ENCODE measurements at places on chromosomes 1 and 21. TPM values are rescaled to one million over a fixed set of nuclear protein-coding genes. Genes with fewer than 3 reads are reported as not detected.

CFAP107 gene
- polyA plus RNA-seq, result 2.8 TPM

PLA2G2F gene
- polyA plus RNA-seq, result not detected

CFAP141 gene
- 3.0 TPM for polyA plus RNA-seq

DNA sequence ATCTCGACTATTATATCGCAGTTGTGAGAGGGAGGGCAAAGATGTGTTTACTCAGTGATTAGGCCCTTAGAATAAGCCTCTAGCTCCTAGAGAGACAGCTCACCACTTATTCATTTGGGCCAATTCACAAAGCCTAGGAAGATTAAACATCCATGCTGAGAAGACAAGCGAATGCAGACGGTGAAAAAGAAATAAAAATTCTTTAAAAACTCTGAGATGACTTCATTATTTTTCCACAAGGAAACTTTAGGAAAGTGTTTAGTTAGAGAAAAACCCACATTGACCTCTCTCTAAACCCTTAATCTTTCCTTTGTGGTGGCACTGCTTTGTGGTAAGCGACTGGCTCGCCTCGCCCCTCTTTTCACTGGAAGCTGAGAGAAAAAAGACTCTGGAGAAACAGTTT is 146.8 kb upstream of the DMRTA2 start:
- no peak for DNase-seq

- no peak for DNase-seq
Measured at GRCh38 chr1:2791027-2791760, 10.3 kb downstream of the TTC34 start.

DNA sequence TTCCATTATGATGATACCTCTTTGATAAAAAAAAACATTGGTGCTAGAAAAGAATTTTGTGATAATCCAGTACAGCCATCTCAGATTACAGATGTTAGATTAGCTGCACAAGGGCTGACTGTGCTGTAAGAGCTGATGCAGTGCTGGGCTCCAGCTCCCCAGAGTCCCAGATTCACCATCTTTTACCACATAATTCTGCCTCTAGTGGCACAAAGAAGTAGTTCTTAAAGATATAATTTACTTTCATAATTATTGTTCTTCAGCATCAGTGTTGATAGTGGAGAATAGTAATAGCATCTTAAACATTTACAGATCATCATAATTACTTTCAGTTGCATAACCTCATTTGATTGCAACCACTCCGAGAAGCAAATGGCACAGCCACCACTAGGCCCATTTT is 262.1 kb downstream of the BRINP2 start:
- DNase-seq, result no peak

- no peak for DNase-seq
Measured at GRCh38 chr1:190476321-190476720, 1.3 kb downstream of the BRINP3 start.

DNA sequence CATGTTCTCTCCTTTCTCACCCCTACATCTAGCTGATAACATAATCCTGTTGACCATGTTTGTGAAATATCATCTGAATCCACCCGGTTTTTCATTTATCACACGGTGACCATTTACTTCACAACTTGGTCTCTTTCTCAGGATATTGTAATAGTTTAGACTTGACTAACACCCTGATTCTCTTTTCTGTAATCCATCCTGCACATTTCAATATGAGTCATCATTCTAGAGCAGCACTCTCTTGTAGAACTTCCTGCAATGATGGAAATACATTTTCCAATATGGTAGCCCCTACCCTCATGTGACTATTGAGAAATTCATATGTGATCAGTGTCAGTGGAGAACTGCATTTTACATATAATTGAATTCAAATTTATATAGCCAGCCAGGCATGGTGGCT is 2.3 kb upstream of the JAM2 start:
- DNase-seq, result no peak

GRCh38 chr1:12014141-12014991 is 4.9 kb upstream of the MIIP start:
- DNase-seq, result peak; percentile 45

DNA sequence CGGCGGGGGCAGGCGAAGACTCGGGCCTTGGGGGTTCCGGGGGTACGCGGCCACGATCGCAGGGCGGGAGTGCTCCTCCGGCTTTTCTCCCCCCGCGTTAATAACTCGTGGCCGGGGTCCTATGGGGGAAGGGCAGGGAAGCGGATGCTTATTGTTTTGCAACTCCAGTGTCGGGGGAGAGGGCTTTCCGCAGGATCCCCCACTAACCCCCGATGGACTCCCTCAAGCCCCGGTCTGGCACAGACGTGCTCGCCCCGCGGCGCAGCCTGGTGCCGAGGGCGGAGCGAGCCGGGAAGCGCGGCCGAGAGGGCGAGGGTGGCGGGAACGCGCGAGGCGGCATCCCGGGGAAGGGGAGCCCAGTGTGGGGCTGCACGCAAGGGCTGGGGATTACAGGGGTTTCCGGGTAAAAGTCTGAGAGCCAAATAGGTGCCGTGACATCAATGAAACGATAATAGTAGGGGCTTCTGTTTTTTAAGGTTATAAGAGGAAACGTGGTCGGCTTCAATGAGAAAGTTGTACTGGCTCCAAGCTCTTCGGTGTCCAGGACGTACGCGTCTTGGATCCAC is 772 bp downstream of the UCK2 start:
- peak; percentile 88 for DNase-seq

DNA sequence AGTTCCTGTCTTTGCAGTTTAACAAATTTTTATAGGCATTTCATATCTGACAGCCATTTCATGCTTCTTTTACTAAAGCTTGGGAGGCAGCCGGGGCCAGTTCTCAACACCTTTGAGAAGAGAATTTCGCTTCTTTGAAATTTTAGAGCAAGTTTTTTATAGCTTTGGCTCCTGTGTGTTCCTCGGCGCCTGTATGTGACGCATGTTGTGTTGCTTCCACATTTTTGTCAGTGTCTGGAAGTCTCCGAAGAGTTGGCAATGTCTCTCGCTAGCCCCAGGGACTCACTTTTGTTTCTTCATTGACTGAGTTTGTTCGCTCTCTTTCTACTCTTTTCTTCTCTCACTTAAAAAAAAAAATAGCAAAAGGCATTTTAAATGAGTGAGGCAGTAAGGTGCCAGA is 386.9 kb upstream of the PLXNA2 start:
- no peak for DNase-seq

DNA sequence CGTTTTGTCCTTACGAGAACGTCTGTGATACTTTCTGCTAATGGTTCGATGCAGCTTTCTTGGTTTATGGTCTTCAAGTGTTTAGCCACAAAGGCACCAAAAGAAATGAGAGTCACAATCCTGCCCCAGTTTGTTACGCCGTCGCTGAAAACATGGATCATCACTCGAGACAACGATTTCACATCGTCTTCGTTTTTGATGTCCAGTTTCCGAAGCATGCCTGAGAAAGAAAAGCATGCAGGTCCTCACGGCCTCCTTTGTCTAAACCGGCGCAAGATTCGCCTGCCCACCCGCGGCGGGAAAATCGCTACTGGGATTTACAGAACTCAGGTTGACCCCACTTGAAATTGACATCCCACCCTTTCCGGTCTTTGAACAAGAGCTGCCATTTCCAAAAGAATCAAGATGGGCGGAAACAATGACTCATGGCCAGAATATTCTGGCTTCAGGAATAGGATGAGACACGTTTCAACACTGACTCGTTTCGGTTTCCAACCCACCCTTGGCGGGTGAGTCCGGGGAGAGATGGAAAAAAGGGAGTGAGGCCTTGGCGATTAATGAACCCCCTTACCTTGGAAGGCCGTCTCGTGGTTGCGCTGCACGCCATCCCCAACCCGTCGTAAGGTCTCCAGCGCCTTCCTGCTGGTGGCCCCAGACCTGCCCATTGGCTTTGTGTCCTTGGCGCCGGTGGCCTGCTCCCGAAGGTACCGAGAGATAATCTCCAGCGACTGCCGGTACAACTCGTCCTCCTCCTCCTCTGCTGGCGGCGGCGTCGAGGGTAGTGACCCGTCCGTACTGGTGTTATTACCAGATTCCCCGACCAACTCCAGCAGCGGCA is 919 bp downstream of the MCL1 start:
- DNase-seq, result peak; percentile 83

- no peak for DNase-seq
Measured at GRCh38 chr1:116556289-116557006, 14.4 kb downstream of the CD58 start.

- peak; percentile 38 for DNase-seq
Measured at GRCh38 chr1:93597709-93598108, 83.9 kb downstream of the BCAR3 start.

GRCh38 chr1:154182344-154183045 is 9.4 kb downstream of the TPM3 start:
- peak; percentile 94 for DNase-seq

DNA sequence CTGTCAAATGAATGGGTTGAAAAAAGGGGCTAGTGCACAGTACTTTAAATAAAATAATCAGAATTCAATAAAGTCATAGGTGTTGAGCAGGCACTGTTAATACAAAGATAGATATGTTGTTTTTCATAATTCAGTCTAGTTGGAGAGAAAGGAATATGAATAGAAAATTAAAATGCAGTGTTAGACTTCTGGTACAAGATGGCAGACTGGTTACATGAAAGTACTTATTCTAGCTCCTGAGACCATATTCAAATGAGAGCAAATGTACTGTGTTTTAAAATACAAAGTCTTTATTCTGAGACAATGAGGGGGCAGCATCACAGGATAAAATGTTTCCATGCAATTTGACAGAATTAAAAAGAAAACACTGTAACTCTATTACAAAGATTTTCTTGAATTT is 542.1 kb downstream of the COL11A1 start:
- DNase-seq, result no peak
